ENCODE measurements at places on chromosomes 12 and 14.
A peak's percentile ranks its signal among the peaks of the same experiment; 100 is the strongest.

DNA sequence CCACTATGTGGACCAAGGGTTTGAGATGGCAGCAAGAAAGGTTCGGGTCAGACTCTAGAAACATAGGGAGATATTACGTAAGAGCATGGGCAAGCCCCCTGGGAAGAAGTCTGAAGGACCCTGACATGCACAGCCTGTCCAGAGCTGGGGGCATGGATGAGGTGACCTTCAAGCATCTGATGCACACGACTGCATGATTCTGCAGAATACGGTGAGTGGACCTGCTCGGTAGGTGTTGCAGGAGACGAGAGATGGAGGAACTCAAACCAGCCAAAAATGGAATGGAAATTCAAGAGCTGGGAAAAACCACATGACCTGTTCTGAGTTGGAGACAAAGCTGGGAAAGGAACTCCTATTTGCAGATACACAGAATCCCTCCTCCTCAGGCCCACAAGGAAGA lies 43.6 kb downstream of the ANO2 start:
- DNase-seq = no peak

GRCh38 chr14:102079700-102079979 lies 7.2 kb downstream of the HSP90AA1 start:
- no peak for DNase-seq

GRCh38 chr12:52216807-52217206 lies 16.2 kb upstream of the KRT7 start:
- no peak for DNase-seq

GRCh38 chr14:81187832-81188522 lies 32.8 kb downstream of the GTF2A1 start:
- DNase-seq = no peak

DNA sequence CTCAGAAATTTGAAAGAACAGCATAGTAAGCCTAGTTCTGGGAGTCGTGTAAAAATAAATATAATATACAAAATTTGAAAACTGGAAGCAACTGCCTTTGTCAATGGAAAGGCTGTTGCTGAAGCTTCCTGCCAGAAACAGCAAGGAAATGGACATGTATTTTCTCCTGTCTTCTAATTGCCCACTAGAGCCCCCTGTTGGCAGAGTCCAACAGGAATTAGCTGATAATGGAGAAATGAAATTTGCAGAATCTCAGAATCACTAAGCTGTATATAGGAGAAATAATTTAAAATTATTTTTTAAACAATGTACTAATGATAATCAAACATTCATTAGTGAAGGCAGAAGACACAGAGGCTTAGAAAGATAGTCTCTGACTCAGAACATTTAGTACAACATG lies 414.8 kb downstream of the SLC6A15 start:
- no peak for DNase-seq

GRCh38 chr12:124229520-124229919 lies 65.4 kb upstream of the RFLNA start:
- DNase-seq = no peak

DNA sequence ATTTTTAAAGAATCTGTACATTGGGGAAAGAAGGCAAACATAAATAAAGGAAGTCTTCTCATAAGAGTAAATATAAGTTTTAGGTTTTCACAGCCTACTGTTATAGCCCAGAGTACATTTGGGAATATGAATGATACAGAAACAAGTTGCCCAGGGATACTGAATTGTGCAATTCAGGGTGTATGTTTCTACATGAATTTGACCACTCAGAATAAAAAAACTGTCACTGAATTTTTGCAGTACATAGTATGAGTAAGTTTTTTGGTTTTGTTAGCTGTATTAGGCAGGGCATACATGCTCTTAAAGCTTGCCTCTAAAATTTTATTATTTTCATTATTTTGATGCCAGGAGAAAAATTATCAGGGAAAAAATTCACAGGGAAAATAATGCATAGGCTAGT lies 6.6 kb upstream of the PCNX4 start:
- no peak for DNase-seq

GRCh38 chr14:39740454-39740853 lies 308.2 kb upstream of the FBXO33 start:
- DNase-seq = no peak

DNA sequence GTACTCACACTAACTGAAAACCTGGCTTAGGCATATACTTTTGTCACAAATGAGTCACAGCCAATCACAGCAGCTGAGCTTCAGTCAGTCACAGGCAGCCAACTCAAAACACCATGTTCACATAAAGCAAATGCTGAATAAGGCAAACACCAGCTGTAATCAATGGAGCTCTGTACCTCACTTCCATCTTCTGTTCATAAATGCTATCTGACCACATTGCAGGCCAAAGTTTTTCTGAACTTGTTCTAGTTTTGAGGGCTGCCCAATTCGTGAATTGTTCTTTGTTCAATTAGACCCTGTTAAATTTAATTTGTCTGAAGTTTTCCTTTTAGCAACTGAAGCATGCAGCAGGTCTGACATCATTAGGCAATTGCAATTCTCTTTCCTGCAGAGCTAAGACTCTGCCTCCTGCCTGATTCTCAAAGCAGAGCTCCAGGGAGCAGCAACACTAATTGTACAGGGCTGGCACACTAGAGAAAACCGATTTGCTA lies 129.9 kb downstream of the WIF1 start:
- DNase-seq = no peak

- DNase-seq = peak; percentile 18
Measured at GRCh38 chr12:127677537-127678131, 589.3 kb upstream of the TMEM132C start.

GRCh38 chr14:61860294-61860918 lies 98.2 kb downstream of the SNAPC1 start:
- peak; percentile 37 for DNase-seq

- DNase-seq = no peak
Measured at GRCh38 chr12:132167611-132168310, 23.5 kb downstream of the NOC4L start.

GRCh38 chr12:29614694-29615325 lies 117.3 kb upstream of the OVCH1 start:
- DNase-seq = no peak

GRCh38 chr12:132250707-132251106 lies 78.7 kb downstream of the GALNT9 start:
- DNase-seq = no peak

- no peak for DNase-seq
Measured at GRCh38 chr12:26250801-26251200, 55.4 kb downstream of the SSPN start.

GRCh38 chr12:19138551-19138950 lies 9.0 kb downstream of the PLEKHA5 start:
- no peak for DNase-seq

DNA sequence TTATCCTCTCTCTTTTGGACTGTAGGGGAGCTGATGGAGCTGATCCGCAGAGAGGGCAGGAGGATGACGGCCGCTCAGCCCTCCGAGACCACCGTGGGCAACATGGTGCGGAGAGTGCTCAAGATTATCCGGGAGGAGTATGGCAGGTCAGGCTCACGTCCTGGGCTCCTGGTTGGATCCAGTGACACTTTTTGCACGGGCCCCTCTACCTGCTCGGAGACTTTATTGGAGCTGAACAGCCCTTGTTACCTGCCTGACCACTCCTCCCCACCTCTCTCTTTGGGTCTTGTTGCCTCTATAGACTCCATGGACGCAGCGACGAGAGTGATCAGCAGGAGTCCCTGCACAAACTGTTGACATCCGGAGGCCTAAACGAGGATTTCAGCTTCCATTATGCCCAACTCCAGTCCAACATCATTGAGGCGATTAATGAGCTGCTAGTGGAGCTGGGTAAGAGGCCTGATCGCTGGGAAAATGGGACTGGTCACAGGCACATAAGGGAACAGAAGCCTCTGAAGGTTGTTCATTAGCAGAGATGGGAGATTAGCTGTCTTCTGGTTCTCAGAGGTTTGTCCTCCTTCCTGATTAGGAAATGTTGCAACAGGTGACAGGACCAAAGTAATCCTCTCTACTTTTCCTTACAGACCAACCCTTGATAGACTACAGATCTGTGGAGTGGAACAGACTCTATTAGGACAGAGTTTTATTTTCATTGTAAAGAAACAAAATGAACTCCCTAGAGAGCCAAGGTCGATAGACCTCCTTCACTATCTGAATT lies 718 bp downstream of the EIF2B2 start:
- DNase-seq = no peak

DNA sequence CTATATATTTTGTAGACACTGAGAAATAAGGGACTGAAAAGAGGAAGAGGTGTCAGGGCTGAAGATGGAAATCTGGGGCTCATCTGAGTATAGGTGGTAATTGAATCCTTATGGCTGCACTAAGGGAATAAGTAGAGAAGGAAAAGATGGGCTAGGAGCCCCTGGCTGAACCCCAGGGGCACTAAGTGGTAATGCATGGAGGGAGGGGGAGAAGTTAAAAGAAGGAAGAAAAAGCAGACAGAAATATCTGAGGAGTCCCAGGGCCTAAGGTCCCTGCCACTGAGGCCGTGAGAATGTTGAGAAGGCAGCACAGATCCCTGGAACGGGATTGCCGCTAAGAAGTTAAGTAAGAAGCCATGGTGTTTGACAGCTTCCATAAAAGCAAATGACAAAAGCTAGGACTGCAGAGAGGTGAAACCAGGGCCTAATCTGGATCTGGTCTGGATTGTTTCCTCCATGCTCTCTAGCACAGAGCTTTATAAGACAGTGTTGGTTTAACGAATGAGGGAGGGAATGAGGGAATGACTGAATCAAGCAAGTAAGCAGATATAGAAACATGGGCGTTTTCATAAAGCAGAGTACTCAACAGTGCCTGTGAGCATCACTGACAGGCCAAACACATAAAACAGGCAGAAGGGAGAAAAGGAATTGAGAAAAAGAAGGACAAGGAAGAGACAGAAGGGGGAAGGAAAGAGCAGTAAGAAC lies 92.9 kb downstream of the HMGA2 start:
- DNase-seq = no peak

GRCh38 chr12:7973457-7973825 lies 37.5 kb upstream of the SLC2A3 start:
- no peak for DNase-seq

- peak; percentile 22 for DNase-seq
Measured at GRCh38 chr12:92574051-92574783, 128.6 kb upstream of the PLEKHG7 start.

DNA sequence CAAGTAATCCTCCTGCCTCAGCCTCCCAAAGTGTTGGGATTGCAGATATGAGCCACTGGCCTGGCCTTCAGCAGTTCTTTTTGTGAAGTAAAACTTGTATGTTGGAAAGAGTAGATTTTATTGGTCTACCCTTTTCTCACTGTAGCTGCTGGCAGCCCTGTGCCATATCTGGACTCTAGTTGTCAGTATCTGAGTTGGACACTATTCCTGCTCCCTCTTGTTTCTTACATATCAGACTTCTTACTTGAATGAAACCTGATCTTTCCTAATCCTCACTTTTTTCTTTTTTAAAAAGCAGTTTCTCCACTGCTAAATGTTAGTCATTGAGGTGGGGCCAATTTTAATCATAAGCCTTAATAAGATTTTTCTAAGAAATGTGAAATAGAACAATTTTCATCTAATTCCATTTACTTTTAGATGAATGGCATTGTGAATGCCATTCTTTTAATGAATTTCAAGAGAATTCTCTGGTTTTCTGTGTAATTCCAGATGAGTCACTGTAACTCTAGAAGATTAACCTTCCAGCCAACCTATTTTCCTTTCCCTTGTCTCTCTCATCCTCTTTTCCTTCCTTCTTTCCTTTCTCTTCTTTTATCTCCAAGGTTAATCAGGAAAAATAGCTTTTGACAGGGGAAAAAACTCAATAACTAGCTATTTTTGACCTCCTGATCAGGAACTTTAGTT lies 88.7 kb downstream of the APAF1 start:
- no peak for DNase-seq

- no peak for DNase-seq
Measured at GRCh38 chr14:58633831-58634230, 3.9 kb upstream of the DACT1 start.

DNA sequence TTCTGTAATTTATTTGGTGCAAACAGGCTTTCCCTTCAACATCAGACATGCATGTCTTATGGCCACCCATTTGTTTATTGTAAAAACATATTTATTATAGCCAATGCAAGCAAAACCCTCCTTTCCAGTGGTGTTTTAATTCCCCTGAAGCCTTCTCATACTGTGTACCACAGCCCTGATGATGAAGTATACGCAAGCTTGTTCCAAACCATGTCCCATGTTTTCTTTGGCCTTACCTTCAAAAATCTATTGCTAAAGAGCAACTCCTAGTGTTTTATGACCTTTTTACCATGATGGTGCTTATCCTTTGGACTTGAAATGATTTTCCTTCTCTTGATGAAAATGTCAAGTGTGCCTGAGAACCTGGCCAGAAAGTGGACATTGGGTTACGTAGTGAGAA lies 85.9 kb upstream of the CCDC91 start:
- DNase-seq = no peak

GRCh38 chr12:32761716-32762115 lies 6.0 kb upstream of the YARS2 start:
- DNase-seq = no peak

- DNase-seq = no peak
Measured at GRCh38 chr14:89983375-89983774, 27.6 kb downstream of the TDP1 start.
